ENCODE measurements at places on chromosomes 2 and 18. TPM values are rescaled to one million over a fixed set of nuclear protein-coding genes. Genes with fewer than 3 reads are reported as not detected.

- peaks cover 6% of the 10 kb centered on the region for H3K4me1 ChIP-seq
- H3K27me3 ChIP-seq = no peaks in the 10 kb centered on the region
Observed at GRCh38 chr2:165055082-165055851, 99.9 kb upstream of the SLC38A11 start.

- H3K27me3 ChIP-seq = no peaks in the 10 kb centered on the region
- no peak overlapping the region for H3K27ac ChIP-seq
- H3K4me1 ChIP-seq = peaks cover 18% of the 10 kb centered on the region
- H3K4me3 ChIP-seq = no peak overlapping the region
Observed at GRCh38 chr2:181777734-181778133, 97.4 kb upstream of the NEUROD1 start.

DNA sequence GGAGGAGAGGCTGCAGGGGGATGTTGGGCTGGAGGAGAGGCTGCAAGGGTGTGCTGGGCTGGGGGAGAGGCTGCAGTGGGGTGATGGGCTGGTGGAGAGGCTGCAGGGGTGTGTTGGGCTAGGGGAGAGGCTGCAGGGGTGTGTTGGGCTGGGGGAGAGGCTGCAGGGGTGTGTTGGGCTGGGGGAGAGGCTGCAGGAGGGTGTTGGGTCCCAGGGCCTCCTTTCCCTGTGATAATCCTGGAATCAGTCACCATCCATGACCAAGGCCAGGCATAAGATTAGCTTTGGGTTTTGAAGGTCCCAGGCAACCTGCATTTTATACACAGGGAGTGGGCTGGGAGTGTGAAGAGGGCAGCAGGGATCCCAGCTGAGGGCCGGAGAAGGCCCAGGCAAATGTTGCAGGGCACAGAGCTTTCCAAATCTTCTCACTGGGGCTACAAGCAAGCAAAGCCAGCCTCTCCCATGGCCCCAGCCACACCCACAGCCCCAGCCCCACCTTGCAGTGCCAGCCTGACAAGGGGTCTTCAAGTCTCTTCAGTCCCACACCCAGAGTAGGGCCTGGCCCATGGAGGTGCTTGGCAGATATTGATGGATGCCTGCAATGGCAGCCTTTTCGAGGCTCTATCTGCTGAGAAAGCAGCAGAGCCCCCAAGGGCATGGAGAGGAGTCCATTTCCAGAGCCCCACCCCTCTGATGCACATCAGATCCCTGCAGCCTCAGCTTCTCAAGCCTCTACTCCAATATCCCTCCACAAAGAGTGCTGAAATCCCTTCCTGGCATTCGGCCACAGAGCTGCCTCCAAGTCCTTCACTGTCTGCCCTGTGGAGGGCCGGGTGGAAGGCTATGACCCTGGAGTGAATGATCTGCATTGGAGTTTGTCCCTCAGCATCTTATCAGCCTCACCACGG, 50.3 kb upstream of the GLI2 start:
- H3K27ac ChIP-seq = no peak overlapping the region
- H3K27me3 ChIP-seq = peaks cover 12% of the 10 kb centered on the region
- no peak overlapping the region for H3K4me3 ChIP-seq
- H3K4me1 ChIP-seq = peaks cover 6% of the 10 kb centered on the region
- DNase-seq = no peak

The FAM110C gene
- 1.4 TPM for total RNA-seq

DNA sequence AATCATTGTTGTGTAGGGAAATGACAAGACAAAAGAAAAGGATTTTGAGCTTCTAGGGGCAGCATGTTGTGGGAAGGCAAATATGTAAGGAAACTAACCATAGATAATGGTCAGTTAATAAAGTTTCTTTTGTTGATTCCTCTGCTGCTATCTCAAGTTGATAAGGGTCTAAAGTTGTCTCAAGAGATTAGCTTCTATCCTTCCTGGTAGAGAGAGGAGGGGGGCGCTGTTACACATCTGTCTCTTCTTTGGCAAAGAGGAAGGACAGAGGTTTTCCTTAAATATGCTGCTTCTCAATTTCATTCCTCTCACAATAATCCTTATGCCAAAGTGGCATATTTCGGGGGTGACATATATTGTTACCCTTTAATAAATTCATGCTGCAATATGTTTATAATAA, 944.0 kb downstream of the DPP10 start:
- no peak overlapping the region for H3K4me3 ChIP-seq
- H3K27me3 ChIP-seq = no peaks in the 10 kb centered on the region
- H3K36me3 ChIP-seq = no peaks in the 10 kb centered on the region
- DNase-seq = no peak
- no peak overlapping the region for H3K27ac ChIP-seq

GRCh38 chr2:175035806-175036205, 30.6 kb upstream of the CHN1 start:
- H3K27me3 ChIP-seq = no peaks in the 10 kb centered on the region
- H3K4me1 ChIP-seq = no peaks in the 10 kb centered on the region
- H3K27ac ChIP-seq = no peak overlapping the region

GRCh38 chr2:215466097-215466909, 30.4 kb upstream of the FN1 start:
- no peaks in the 10 kb centered on the region for H3K36me3 ChIP-seq
- no peaks in the 10 kb centered on the region for H3K27me3 ChIP-seq
- H3K4me1 ChIP-seq = peaks cover 19% of the 10 kb centered on the region
- no peak for DNase-seq

DNA sequence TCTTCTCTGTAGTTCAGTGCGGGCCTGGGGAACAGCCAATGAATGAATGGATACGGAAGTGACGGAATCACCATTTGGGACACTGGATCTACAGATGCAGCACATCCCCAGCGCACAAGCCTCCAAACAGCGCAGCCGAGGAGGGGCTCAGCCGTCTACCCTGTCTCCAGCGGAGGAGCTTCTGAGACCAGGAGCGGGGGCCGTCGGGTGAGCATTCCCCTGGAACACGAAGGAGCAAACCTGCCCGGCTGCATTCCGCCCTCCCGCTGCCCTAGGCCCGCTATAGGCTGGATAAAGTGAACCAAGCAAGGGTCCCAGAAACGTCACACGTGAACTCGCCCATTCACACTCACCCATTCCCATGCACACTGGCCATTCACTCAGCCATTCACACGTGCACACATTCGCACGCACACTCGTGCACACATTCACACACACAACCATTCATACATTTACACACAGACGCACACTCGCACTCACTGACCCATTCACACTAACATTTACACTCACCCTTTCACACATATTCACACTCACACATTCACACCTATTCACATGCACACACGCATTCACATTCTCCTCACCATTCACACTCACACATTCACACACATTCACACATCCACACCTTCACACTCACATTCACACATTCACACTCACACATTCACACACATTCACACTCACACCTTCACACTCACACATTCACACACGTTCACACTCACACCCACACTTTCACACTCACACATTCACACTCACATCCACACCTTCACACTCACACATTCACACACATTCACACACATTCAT, 63.4 kb downstream of the BIN1 start:
- DNase-seq = no peak
- H3K27me3 ChIP-seq = no peaks in the 10 kb centered on the region
- no peaks in the 10 kb centered on the region for H3K4me1 ChIP-seq
- no peak overlapping the region for H3K4me3 ChIP-seq
- no peaks in the 10 kb centered on the region for H3K36me3 ChIP-seq

- H3K27ac ChIP-seq = no peak overlapping the region
- peaks cover 5% of the 10 kb centered on the region for H3K27me3 ChIP-seq
- no peaks in the 10 kb centered on the region for H3K4me1 ChIP-seq
- no peaks in the 10 kb centered on the region for H3K36me3 ChIP-seq
Observed at GRCh38 chr2:175012516-175012915, 7.3 kb upstream of the CHN1 start.

GRCh38 chr2:100610381-100610831, 47.6 kb downstream of the PDCL3 start:
- H3K27me3 ChIP-seq = no peaks in the 10 kb centered on the region
- no peaks in the 10 kb centered on the region for H3K36me3 ChIP-seq
- no peaks in the 10 kb centered on the region for H3K4me1 ChIP-seq
- no peak overlapping the region for H3K27ac ChIP-seq
- no peak overlapping the region for H3K4me3 ChIP-seq

DNA sequence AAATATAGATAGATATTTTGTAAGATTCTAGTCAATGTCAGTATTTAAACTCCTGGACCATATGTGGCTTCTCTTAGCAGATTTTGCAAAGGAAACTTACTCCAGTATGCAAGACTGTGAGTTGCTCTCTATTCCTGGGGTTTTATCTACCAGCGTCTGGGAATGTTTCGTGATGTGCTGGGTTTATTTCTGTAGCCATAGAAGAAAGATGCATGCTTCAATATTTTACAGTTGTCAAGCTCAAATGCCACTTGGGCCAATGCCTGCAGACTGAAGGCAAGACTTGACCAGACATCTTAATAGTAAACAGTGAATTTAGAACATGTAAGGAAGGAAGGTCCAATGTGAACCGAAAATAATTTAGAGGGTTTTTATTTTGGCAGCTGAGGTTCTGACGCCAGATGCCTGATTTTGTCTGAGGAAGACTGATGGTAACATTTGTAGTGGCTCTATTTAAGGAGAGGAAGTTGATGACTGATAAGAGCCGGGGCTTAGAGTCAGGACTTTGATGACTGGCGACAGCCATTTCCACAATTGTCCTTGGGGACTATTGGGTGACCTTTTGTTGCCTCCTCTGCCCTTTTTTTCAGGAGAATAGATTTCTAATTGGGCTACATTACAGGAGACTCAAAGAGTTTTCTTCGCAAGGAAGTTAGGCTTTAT, 154.3 kb downstream of the RAPGEF4 start:
- no peak overlapping the region for H3K4me3 ChIP-seq
- H3K27ac ChIP-seq = no peak overlapping the region
- no peaks in the 10 kb centered on the region for H3K4me1 ChIP-seq
- no peaks in the 10 kb centered on the region for H3K36me3 ChIP-seq
